ENCODE measurements at places on chromosomes 3 and 15.
A peak's percentile ranks its signal among the peaks of the same experiment; 100 is the strongest.

GRCh38 chr15:39558421-39558820 is 22.5 kb upstream of the THBS1 start:
- no peak for DNase-seq

- DNase-seq: no peak
Measured at GRCh38 chr3:45753095-45753494, 43.2 kb downstream of the SLC6A20 start.

DNA sequence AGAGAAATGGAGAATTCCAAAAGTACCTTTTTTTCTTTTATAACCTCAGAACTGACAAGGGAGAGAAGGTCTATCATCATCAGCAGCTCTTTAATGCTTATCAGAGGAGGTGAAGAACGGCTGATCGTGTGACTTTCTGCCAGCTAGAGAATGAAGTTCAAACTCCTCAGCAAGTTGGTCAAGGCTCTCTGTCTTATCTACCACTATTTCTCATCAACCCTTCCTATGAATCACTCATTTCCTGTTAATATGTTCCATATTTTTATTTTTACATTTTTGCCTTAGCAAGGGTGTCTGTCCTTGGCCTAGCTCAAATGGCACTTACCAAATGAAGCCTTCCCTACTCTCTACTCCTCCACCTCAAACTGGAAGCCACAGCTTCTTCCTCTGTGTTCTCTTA is 73.1 kb upstream of the TSPAN3 start:
- DNase-seq: no peak

- peak; percentile 25 for DNase-seq
Measured at GRCh38 chr15:39125904-39126303, 455.0 kb upstream of the THBS1 start.

DNA sequence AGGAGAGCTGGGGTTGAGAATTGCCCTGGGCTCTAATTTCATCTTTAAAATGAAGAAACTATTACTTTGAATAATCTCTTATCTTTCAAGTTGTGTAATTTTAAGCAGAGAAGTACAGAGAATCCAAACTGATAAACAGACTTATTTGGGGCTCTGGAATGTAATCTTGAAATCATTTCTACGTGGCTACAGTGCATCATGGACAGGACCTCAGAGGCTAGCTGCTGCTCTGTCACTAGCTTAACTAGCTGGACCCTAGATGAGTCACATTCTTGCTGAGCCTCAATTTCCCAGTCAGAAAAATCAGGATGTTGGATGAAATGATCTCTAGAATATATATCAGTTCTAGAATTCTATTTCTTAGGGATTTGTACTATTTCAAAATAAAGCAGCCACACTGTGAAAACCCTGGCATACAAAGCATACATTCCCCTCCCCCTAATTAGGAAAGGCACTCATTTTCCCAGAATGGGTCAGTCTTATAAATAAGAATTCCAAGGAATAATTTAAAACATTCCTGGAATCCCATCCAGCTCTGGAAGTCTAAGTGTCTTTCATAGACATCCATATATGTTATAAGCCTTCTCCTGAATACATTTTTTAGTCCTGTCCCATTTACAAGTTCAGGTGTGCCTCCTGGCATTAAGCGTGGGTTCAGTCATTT is 47.2 kb downstream of the RASGRP1 start:
- DNase-seq: no peak

GRCh38 chr3:42996633-42997075 is 17.5 kb downstream of the GASK1A start:
- no peak for DNase-seq

DNA sequence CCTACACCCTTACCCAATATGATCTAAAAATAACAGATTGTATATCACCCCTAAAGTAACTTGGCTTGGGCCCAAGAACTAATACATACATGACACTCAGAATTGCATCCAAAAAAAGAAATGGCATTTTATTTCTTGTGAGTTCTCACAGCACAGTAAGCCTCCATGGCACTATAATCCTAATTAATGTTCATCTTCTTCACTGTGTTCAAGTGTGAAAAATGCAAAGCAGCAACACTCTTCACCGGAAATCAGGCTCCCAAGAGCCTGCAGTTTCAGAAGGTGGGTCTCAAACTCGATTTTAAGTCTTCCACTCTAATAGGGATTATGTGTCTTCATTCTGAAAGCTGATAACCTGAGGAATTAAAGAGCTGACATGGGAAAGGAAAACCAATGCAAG is 142.8 kb upstream of the TSC22D2 start:
- DNase-seq: no peak

DNA sequence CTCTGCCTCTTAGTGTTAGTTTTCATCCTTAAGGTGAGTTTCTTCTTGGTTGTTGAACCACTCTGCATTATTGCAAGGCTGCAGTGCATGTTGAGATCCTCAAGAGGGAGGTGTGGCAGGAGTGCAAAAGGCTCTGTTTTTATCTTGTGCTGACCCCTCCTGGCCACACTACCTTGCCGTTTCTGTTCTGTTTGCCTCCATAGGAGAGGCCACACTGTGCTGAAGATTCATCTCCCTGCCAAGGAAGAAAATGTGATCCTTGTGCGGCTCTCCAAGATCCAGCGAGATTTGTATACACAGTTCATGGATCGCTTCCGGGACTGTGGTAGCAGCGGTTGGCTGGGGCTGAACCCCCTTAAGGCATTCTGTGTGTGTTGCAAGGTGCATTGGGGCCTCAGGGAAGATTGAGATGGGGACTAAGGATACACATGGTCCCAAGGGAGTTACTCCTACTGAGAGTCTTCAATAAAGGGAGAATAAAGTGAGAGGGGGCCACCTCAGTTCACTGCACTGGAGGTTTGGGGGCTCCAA is 33.0 kb upstream of the TEX264 start:
- peak; percentile 18 for DNase-seq

GRCh38 chr3:22795917-22796316 is 407.2 kb upstream of the UBE2E2 start:
- DNase-seq: no peak

GRCh38 chr3:195416795-195417194 is 26.0 kb downstream of the ACAP2 start:
- no peak for DNase-seq

- DNase-seq: no peak
Measured at GRCh38 chr3:82633319-82633718, 871.9 kb upstream of the GBE1 start.

GRCh38 chr3:192273697-192274010 is 453.7 kb downstream of the FGF12 start:
- DNase-seq: no peak

DNA sequence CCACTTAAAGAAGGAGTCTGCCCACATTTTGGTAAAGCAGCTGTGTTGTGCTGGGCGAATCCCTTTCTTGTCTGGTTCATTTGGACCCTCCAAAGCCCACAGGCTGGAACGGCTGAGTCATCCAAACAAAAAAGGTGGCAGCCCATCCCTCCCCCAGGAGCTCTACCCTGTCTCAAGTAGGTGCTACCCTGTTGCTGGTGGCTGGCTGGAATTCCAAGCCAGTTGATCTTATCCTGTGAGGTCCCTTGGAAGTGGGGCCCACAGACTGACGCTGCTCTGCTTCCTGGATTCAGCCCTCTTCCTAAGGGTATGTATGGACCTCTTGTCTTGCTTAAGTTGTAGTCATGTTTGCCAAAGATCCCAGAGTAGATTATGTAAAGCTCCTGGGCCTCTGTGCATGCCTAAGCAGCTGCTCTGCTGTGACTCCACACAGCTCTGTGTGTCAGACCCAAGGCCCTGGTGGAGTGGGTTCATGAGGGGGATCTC is 44.5 kb downstream of the CCR1 start:
- DNase-seq: no peak

DNA sequence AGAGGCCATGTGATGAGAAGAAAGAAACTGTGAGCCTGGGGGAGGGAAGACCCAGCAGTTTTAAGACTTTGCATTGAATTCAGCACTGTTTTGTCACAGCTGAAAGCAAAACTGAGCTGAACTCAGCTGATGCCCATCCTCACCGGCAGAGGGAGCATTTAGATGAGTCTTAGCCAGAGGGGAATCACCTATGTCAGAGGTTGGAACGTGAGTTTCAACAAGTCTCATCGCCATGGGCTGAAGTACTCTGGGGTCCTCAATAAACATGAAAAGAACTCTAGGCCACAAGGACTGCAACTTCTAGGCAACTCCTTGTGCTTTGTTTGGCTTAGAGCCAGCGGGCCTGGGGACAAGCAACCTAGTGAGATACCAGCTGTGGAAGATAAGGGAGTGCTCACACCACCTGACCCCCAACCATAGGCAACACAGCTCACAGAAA is 324.5 kb downstream of the TBL1XR1 start:
- DNase-seq: peak; percentile 57

GRCh38 chr15:93762036-93762435 is 469.3 kb upstream of the MCTP2 start:
- no peak for DNase-seq

Measured in CD4-positive, alpha-beta T cell treated with Interleukin-1 beta for 1 hour (primary cell).